ENCODE measurements at places on chromosomes 1 and 21. TPM values are rescaled to one million over a fixed set of nuclear protein-coding genes. Genes with fewer than 3 reads are reported as not detected.

- H3K27ac ChIP-seq, result no peak overlapping the region
- no peaks in the 10 kb centered on the region for H3K4me1 ChIP-seq
These were observed 10.8 kb downstream of the PLA2G2D start for GRCh38 chr1:20108366-20109123.

GRCh38 chr1:243831463-243831862, 18.6 kb downstream of the AKT3 start:
- H3K27me3 ChIP-seq, result no peaks in the 10 kb centered on the region
- DNase-seq, result no peak
- no peak overlapping the region for H3K27ac ChIP-seq
- no peaks in the 10 kb centered on the region for H3K4me1 ChIP-seq
- H3K4me3 ChIP-seq, result no peak overlapping the region

The CFAP107 gene
- total RNA-seq, result not detected

The S100A13 gene
- total RNA-seq, result 22.6 TPM

DNA sequence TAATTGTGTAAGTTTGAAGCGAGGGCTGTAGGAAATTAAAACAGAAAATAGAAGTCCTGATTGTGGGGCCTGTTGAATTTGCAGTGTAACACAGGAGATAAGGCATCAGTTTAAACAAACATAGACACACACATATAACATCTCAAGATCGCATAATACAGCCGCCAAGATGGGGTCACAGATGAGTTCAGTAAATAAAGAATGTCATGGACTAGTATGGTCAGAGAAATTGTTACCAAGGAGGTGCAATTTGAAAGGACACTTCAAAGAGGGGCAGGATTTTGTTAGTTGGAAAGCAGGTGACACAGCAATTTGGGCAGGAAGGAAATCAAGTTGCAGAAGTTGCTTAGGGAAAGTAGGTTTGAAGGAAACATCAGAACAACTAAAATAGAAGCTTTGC, 450.0 kb downstream of the USP25 start:
- no peak overlapping the region for H3K27ac ChIP-seq
- no peaks in the 10 kb centered on the region for H3K36me3 ChIP-seq
- H3K4me3 ChIP-seq, result no peak overlapping the region
- no peaks in the 10 kb centered on the region for H3K27me3 ChIP-seq
- no peaks in the 10 kb centered on the region for H3K4me1 ChIP-seq

DNA sequence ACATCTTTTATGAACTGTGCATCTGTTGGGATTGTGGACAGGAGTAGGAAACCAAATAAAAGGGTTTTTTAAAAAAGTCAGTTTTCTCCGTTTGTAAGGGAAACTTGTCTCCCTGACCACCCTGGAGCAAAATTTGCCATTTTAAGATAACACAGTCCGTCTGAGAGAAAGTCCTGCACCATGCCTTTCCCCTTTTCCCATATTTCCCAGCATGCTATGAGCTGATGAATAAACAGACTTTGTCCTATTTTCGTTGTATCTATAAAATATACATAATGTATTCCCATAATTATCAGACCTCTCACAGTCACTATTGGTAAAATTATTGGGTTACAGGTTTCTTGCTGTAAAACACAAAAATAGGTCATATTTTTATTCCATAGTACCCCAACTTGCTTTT, 1.7 kb upstream of the AKT3 start:
- no peak overlapping the region for H3K4me3 ChIP-seq
- no peak for DNase-seq
- no peak overlapping the region for H3K27ac ChIP-seq

- peaks cover 12% of the 10 kb centered on the region for H3K4me1 ChIP-seq
- H3K4me3 ChIP-seq, result no peak overlapping the region
- DNase-seq, result no peak
- no peaks in the 10 kb centered on the region for H3K36me3 ChIP-seq
- no peak overlapping the region for H3K27ac ChIP-seq
These were observed 23.8 kb downstream of the DAB1 start for GRCh38 chr1:57400048-57400447.

- no peak overlapping the region for H3K4me3 ChIP-seq
- no peaks in the 10 kb centered on the region for H3K4me1 ChIP-seq
- no peak for DNase-seq
- H3K36me3 ChIP-seq, result no peaks in the 10 kb centered on the region
These were observed 20.8 kb upstream of the EPB41 start for GRCh38 chr1:28893403-28894102.

DNA sequence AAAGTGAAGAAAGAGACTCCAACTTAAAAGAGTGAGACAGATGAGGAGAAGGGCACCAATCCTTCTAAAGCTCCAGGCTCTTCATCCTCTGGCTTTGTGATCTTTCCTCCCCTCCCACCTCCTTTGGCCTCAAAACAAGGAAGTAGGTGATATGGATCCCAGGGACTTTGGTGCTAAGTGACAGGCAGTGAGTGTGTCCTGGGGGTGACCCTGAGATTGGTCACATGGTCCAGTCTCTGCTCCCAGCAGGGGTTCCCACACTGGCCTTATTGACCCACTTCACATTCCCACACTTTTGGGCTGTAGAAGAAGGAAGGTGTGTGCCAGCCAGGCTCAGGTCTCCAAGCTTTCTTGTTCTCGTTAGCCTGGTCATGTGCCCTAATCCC, 401.2 kb upstream of the PROX1 start:
- H3K4me1 ChIP-seq, result no peaks in the 10 kb centered on the region
- no peaks in the 10 kb centered on the region for H3K36me3 ChIP-seq
- DNase-seq, result no peak
- no peak overlapping the region for H3K27ac ChIP-seq

The HMGCS2 gene
- 829 TPM for total RNA-seq

DNA sequence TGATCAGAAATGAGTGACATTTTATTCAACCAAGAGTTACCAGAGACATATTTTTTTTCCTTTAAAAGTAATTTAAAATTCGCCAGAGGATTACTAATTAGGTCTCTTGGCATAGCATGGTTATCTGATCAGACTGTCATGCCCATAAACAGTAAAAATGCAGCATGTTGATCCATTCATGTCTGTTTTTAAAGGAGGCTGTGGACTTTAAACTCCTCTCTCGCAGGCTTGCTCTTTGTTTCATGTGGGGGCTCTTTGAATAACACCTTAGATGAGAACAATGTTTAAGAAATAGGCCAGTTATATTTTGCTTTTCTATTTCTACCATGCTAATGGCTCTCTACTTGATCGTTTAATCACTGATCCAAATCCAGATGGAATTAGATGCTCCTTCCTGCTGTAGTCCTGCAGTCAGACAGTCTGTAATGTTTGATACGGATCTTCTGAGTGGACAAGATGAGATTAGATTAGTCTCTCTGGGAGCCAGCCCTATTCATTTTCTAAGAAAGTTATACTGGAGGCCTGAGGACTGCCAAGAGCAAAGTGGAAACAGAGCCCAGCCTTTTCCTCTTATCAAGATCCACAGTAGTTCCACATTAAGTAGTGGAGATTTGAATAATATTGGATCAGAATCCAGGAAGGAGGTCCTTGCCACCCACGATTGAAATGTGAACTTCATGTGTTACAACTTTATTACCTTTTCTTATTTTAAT, 197.4 kb downstream of the HS2ST1 start:
- DNase-seq, result no peak
- H3K27me3 ChIP-seq, result no peaks in the 10 kb centered on the region
- H3K4me1 ChIP-seq, result no peaks in the 10 kb centered on the region

DNA sequence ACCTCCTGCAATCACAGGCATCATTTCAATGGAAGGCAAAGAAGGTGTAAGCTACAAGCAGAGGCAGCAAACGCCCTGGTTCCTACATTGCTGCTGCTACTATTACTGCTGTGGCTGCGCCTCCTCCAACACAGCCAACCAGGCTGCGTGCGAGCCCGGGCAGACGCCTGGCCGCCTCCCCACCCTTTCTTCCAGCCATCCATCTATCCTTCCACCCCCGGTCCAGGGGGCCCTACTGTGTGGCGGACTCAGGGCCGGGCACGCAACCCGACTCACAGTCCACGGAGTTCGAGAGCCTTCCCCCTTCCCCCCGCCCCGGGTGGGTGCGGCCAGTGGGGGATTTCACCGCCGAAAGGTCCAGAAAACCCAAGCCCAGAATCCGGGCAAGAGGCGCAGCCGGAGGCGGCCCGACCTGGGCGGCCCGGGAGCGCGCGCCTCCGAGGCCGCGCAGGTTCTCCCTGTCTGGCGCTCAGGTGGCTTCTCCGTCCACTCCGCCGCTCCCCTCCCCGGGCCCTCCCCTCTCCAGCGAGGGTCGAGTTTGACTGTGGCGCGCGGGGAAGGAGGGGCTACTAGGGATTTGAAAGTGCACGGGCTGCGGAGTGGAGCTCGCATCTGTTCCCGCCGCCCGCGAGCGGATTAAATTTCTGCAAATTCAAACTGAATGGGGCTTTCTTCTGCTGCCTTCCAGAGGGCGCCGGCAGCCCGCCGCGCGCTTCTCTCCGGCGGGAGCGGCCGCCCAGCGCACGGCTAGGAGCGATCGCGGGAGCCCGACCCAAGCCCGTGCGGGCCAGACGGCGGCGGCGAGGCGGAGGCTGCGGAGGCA, at the start of gene HUNK:
Gene HUNK (plus strand): TSS at position 569 of the 823 bp plus-strand sequence. CDS start 655 bp downstream, outside the sequence.
- H3K27me3 ChIP-seq, result no peaks in the 10 kb centered on the region
- H3K36me3 ChIP-seq, result no peaks in the 10 kb centered on the region
- H3K4me1 ChIP-seq, result no peaks in the 10 kb centered on the region

DNA sequence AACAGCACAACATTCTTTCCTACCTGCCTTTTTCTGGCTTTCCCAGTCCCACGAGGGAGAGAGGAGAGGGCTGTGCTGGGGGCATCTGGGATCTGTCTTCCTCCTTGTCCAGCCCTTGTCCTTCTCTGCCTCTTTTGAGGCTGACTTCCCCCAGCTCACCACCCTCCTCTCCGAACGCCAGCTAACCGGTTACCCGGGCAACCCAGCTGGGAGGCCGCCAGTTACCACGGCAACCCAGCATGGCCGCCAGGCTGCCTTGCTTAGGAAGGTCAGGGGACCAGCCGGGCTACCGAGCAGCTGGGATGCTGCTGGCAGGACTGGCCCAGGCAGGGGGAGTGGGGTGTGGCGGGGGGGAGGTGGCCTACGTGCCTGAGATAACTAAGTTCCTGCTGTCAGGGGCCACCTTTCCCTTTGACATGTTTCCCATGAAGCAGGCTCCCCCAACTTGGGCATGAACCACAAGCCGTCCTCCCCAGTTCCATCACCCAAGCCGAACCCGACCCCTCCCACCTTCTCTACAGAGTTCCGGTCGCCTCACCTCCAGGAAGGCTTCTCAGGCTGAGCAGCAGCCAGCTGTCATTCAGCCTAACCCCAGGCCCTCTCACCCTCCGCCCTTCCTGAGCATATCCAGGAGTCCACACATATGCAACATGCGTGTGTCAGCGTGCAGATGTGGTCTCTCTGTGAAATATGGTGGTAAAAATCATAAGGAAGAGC, 8.7 kb downstream of the PLEKHA6 start:
- DNase-seq, result no peak
- no peaks in the 10 kb centered on the region for H3K27me3 ChIP-seq
- no peaks in the 10 kb centered on the region for H3K36me3 ChIP-seq
- H3K4me1 ChIP-seq, result no peaks in the 10 kb centered on the region

GRCh38 chr1:166836733-166837132, 2.5 kb upstream of the POGK start:
- no peak overlapping the region for H3K4me3 ChIP-seq
- H3K36me3 ChIP-seq, result peaks cover 9% of the 10 kb centered on the region
- H3K4me1 ChIP-seq, result no peaks in the 10 kb centered on the region

All from right lobe of liver (tissue), 6 donors.